Esophagus squamous epithelium (tissue), 5 donors: ENCODE measurements at places on chromosomes 1 and 21.

DNA sequence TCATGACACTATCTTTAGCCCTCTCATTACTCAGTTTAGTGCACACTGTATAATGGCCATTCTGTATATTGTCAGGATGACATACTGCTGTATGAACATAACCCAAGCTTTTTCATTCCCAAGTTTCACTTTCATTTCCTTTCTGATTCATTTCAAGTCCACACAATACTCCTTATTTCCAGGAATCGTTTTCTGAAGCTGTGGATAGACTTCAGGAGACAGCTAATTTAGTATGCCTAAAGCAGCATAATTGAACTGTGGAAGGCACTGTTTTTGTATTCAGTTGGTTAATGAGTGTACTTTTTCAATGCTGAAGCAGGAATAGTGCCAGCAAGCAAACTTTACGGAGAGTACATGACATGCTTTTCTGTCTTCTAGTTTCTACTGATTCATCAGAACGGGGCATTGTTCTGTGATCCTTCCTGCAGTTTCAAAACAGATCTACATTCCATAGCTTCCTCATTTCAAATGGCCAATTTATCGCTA is 578.5 kb upstream of the ZP4 start:
- no peak for DNase-seq

DNA sequence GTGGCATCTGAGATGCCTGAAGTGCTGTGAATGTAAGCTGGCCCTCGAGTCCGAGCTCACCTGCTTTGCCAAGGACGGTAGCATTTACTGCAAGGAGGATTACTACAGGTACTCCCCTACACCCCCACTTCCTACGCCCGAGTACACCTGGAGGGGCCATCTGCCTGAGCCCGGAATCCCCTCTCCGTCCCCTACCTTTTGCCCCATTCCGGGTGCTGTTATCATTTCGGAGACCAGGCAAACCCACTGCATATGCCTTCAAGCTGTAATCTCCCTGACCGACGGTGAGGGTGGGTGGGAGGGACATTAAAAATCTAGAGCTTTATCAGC is 2.9 kb downstream of the LHX9 start:
- DNase-seq = no peak

DNA sequence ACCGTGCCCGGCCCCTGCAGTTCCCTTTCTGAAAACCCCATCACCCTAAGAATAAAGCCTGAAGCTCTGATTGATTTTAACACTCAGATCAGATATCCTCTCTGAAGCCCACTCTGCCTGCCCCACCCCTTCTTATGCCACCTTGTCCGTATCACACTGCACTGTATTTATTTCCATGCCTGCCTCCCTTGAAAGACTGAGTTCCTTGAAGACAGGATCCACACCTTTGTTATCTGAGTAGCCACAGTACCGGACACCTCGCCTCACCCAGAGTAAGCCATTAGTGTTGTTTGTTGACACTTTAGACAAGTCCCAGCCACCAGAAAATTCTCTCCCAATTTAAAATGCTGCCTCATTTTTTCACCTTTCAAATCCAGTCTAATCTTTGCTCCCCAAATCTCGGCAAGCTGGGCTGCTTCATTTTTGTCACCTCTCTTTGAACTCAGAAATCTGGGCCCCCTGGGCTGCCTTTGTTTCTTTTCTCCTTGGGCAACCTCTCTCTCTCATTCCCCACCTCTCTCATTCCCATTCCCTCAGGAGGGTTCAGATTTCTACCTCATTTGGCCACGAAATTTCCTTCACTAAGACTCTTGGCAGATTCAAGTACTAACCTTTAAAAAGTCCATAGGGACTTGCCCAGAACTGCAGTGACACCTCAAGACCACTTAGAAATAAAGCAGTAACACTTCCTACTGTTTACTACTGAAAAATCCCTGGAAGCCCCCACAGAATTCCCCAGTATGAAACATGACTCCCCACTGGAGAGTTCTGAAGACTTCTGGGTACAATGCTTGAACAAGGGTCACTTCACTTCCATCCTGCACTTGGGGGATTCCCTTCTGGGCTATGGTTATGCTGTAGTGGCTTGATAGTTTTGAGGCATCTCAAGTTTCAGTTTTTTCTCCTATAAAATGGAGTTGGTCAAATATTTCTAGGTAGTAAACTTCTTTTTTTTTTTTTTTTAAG is 8.7 kb upstream of the PPP1R15B start:
- DNase-seq = no peak

GRCh38 chr1:55943012-55943411 is 636.4 kb downstream of the PLPP3 start:
- DNase-seq = no peak

GRCh38 chr1:225471109-225471452 is 43.2 kb upstream of the LBR start:
- DNase-seq = no peak

DNA sequence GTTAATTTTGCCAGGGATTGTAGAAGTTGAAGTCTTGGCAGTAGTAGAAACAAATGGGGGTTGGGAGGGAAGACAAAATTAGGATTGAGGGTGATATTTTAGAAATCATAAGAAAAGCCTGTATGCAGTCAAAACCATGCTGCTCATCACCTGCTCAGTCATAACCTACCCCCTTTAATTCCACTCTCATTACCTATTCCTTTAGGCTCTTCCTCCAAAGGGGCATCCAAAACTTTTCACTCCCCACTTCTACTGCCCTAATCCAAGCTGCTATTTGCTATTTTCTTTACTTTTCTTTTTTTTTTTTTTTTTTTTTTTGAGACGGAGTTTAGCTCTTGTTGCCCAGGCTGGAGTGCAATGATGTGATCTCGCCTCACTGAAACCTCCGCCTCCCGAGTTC is 11.5 kb downstream of the H3-3A start:
- no peak for DNase-seq

- no peak for DNase-seq
Observed at GRCh38 chr1:12666141-12666735, 22.4 kb downstream of the AADACL4 start.

- no peak for DNase-seq
Observed at GRCh38 chr1:209397910-209398309, 185.6 kb upstream of the CAMK1G start.

GRCh38 chr1:117284399-117285215 is 73.9 kb upstream of the VTCN1 start:
- DNase-seq = no peak

DNA sequence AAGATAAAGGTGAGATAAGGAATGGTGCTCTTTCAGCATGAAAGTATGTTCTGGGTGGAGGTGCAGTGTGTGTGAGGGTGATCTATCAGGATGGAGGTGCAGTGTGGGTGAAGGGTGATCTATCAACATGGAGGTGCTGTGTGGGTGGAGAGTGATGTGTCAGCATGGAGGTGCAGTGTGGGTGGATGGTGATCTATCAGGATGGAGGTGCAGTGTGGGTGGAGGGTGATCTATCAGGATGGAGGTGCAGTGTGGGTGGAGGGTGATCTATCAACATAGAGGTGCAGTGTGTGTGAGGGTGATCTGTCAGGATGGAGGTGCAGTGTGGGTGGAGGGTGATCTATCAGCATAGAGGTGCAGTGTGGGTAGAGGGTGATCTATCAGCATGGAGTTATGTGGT is 12.3 kb upstream of the MAP10 start:
- DNase-seq = no peak

DNA sequence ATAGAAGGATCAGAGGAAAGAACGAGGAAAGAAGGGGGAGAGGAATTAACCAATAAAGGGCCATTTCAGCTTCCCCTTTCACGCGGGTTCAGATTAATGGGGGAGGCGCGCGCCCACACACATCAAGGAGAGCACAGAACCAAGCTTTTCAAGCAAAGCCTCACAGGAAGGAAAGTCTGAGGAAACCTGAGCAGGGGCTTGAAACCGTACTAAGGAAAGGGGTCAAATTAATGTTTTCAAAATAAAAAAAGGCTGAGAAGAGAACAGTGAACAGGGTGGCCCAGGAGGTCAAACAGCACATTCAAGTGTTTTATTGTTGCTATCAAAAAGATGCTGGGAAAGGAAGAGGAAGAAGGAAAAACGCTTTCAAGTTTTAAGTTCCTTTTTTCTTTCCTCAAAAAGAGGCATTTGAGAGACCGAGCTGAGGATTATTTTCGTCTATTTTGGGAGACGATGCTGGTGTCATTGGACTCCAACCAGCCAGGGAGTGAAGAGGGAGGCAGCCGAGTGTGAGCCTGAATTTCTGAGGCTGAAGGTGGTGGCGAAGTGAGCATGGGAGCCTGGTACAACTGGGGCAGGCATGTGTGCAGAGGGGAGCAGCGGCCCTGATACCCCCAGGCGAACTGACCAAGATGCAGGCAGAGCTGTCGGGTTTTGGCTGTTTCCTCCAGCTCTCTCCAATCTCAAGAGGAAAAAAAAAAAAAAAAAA is 88.4 kb downstream of the PROX1 start:
- DNase-seq = no peak

- DNase-seq = no peak
Observed at GRCh38 chr1:176531921-176532897, 69.2 kb downstream of the PAPPA2 start.

DNA sequence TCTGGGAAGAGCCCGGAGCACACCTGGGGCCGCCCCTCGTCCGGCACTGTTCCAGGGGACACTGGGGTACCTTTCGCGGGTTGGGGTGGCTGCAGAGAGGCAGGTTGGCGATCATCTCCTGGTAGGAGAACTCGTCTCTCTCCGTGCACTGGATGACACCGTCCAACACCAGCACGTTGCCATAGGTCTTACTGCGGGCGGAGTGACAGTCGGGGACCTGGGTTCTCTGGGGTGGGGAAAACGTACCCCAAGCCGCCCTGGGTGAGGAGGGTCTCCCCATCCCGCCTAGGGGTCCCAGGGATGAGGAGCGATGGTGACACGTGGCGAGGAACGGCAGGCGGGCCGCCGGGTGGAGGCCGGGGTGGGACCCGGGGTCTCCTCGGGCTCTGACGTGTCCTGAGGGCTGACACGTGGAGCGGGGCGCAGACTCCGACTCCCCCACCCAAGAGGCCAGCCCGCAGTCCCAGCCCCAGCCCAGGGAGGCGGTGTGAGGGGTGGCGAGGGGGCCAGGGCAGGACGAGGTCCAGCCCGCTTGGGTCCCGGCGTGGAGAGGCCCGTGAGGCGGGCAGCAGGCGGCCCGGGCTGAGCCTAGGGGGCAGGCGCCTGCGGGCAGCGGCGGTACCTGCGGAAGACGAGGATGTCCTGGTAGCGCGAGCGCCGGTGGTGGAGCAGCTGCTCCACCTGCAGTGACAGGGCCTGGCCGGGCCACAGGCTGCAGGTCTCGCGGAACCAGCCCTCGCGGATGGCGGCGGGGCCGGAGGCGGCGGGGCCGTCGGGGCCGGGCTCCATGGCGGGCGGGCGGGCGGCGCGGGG is 457 bp downstream of the SRM start:
- no peak for DNase-seq

DNA sequence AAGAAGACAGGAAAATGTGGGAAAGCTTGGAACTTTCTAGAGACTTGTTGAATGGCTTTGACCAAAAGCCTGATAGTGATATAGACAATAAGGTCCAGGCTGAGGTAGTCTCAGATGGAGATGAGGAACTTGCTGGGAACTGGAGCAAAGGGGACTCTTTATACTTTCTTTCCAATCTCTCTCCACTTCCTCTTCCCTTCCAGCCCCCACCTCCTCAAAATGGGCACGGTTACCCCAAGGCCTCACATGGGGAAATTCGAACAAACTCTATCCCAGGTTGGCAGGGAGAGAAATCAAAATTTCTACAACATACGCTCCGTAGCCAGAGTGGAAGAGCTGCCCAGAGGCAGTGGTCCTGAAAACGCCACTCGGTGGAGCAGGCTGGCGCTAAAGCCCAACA is 15.2 kb downstream of the PPT1 start:
- DNase-seq = no peak

GRCh38 chr1:201786824-201787223 is 42.1 kb upstream of the IPO9 start:
- no peak for DNase-seq

DNA sequence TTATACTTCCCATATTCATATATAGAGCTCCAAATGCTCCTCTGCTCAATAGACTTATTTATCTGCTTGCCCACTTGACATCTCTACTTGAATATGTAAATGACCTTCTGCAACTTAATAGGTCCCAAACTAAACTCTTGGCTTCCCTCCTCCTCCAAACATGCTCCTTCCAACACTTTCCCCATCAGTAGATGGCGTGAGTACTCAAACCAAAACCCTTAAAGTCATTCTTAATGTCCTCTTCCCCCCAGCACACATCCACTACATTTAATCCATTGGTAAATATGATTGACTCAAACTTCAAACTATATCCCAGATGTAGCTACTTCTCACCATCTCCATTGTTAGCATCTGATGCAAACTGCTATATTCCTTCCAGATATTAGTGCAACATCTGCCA is 48.5 kb upstream of the PBX1 start:
- no peak for DNase-seq

GRCh38 chr1:40036574-40036973 is 4.0 kb upstream of the CAP1 start:
- DNase-seq = no peak

DNA sequence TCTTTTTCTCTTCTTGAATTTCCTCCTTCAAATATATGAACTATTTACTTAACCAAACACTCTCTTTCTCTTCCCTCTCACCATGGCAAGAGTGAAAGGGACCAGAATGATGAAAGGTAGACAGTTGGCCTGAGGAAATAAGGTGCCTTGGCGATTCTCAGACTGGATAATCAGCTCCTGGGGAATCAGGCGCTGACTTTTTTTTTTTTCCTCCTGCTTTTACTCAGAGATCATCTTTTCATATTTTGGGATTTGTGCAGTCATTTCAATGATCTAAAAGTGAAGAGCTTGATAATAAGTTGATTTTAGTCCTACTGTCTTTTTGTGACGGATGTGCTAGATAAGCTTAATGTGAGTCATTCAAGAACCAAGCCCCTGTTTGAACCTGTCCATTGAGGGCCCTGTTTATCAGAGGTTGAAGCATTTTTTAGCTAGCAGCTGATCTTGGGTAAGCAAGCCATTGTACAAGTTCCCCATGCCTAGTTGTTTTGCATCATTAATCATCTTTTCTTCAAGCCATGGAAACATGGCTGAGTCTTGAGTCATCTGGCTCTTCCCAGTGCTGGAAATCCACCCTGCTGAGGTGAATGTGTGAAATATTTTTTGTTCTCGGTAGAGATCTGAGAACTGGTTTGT is 40.8 kb downstream of the ITSN1 start:
- DNase-seq = no peak

GRCh38 chr1:110300412-110301085 is 38.6 kb upstream of the RBM15 start:
- no peak for DNase-seq

DNA sequence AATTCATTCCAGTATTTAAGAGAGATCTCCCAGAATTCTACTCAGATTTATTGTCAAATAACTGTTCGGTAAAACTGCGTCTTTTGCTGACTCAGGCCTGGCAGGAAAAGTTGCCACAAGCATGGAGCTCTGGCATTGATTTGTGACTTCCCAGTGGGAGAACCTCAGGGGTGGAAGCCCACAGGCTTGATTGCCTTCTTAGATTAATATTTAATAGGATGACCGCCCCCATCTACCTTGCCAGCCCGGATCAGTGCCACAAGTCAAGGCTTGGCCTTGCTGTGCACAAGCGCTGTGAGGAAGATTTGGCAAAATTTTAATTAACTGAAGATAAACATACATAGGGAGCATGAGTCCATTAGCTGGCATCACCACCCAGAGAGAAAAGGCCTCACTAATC is 93.5 kb downstream of the LRIG2 start:
- no peak for DNase-seq

- DNase-seq = no peak
Observed at GRCh38 chr1:230267338-230268065, 158.6 kb downstream of the PGBD5 start.
